ENCODE measurements at places on chromosomes 12 and 14.

GRCh38 chr12:132630672-132631071 lies 12.1 kb downstream of the P2RX2 start:
- DNase-seq = no peak

- DNase-seq = no peak
Measured at GRCh38 chr12:10455766-10456165, 2.6 kb upstream of the KLRC1 start.

- no peak for DNase-seq
Measured at GRCh38 chr12:119204131-119204530, 25.4 kb downstream of the HSPB8 start.

GRCh38 chr12:58727521-58727920 lies 192.8 kb downstream of the LRIG3 start:
- DNase-seq = no peak

DNA sequence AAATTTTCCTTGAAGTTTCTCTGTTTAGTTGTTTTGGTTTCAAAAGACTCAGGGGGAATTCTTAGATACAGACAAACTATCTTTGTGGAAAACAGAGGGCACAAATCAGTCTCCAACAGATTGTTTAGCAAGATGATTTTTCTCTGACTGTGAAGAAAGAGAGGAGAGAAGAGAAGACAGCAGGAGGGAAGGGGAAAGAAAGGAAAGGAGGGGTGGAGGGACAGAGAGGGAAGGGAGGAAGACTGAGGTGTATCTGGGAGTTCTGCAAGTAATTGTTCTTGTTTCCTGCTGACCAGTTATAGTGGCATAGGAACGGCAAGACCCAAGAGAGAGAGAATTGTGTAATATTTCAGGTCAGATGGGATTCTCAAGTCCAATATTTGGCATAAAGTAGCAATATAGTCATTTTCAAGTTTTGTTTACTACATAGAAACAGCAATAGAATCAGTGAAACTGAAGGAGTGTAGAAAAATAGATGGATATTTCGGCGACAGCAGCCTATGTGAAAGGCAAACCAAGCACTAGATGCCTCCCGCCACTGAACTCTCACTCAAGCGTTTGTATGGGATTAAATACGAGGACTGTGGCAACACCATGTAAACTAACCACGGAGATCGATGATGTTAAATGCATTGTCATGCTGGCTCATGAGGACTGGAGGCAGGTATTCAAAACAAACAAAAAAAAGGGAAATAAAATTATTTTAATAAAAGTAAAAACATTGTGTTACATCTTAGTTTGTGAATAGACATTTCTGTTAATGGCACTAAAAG lies 342.5 kb downstream of the SLC16A7 start:
- DNase-seq = no peak

- DNase-seq = no peak
Measured at GRCh38 chr12:22480016-22480415, 64.3 kb downstream of the C2CD5 start.

DNA sequence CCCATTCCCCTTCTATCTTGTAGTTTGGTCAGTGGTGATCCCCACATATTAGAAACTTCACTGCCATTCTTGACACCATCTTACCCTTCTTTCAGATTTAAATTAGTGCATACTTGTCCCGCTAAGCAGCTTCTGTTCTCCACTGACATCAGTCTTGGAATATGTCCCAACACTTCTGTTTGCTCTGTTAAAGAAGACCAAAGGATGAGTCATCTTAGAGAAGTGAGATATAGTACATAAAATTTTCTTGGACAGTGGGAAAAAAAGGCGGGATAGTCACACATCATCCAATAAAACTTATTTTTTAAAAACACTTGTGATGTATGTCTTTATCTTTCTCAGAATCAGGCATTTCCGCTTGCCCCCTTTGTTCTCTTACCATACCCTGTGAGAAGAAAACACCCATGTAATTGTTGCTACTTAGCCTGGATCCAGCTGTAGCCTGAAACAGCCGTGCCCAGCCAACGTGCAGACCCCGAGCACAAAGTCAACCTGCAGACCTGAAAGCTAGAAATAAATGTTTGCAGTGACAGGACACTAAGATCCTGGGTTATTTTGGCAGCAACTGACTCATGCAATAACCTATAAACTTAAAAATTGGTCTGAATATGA lies 100.1 kb upstream of the PDE3A start:
- no peak for DNase-seq

DNA sequence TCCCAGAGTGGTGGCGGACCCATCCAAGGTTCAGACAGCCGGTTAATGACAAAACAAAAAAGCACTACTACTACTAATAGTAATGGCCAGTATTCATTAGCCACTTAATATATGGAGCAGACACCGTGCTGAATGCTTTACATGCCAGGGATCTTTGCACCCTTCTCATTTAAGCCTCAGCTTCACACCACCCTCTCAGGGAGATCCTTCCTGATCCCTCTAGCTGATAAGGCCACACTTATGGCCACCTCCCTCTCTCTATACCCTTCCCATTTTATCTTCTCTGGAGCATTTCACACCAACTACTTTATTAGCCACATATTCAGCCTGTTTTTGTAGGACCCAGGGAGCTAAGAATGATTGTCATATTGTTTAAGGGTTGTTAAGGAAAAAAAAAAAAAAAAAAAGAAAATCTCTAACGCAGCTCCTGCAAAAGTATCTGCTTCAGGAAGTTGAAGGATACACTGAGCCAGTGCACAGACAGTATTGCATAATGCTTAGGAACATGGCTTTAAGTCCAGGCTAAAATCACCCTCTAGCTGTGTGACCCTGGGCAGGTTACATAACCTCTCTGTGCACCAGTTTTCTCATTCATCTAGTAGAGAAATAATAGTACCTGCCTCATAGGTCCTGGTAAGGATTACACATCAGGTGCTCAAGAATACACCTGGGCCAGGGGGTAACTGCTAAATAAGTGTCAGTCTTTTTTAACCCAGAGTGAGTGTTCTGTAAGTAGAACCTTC lies 29.4 kb downstream of the NUAK1 start:
- no peak for DNase-seq

GRCh38 chr12:26872625-26873024 lies 39.6 kb upstream of the ITPR2 start:
- no peak for DNase-seq

DNA sequence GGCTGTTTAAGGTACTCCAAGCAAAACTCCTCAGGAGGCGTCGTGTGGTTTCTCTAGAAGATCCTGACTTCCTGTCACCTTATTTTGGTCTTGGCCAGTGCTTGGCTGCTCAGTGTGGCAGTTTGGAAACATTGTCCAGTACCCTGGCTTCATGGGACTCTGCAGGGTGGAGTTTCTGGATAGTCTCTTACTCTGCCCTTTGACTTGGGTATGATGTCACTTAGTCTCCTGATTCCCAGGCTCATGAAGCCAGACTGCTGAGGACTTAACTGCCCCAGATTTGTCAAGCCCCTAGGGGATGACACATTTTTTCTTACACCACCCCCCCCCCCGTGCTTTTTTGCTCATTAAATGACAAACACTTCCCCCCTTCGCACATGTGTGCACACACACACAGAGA lies 82.7 kb downstream of the ADCK1 start:
- no peak for DNase-seq

DNA sequence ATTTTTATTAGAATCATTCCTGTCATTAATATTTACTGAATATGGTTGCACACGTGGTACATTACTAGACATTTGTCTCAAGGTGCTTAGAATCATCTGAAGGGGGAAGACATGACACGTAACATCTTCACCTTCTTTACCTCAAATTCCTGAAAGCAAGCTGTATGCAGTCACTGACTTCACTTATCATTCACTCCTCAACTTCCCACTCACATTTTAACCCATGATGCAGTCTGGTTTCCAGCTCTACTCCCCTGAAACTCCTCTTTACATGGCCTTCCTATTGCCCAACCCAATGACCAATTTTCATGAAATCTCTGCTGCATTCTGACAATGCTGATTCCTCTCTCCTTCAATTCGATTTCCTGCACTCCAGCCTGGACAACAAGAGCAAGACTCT lies 5.8 kb upstream of the PSMC6 start:
- DNase-seq = no peak

- no peak for DNase-seq
Measured at GRCh38 chr14:87916103-87916885, 76.7 kb downstream of the GALC start.

DNA sequence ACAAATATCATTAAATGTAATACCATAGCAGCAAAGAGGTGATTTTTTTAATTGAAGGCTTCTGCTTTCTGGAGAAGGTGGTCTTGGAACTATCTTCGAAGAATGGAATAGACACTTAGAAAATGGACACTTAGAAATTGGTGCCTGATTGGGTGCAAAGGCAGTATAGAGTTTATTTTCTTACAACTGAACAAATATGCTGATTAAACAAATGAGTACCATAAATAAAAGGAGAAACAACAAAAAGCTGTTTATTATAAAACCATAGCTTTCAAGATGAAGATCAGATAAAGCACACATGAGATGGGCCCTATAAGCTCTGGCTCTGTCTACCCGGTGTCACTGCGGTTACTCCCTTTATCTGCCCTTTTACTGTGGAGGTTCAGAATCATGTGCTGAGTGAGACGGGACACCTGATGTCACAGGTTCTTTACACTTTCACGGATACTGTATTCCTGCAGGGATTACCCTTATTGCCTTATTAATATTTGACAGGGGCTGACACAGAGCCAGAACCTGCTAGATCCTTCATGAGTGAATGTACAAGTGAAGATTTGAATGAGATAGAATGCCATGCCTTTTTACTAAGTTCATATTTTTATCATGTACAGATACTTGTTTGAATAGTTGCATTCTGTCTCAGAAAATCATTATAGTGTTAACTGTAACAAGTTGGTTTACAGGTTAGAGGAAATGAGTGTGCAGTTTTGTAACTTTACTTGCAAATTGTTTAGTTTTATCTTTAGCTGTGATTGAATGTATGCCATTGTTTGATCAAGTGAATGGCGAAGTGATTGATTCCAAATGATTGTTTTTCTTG lies 477.5 kb upstream of the RGS6 start:
- DNase-seq = no peak

- DNase-seq = no peak
Measured at GRCh38 chr12:95545731-95546490, 5.4 kb downstream of the USP44 start.

- no peak for DNase-seq
Measured at GRCh38 chr14:23076785-23077408, 18.0 kb downstream of the ACIN1 start.

GRCh38 chr14:69088586-69088985 lies 64.3 kb downstream of the DCAF5 start:
- DNase-seq = no peak

DNA sequence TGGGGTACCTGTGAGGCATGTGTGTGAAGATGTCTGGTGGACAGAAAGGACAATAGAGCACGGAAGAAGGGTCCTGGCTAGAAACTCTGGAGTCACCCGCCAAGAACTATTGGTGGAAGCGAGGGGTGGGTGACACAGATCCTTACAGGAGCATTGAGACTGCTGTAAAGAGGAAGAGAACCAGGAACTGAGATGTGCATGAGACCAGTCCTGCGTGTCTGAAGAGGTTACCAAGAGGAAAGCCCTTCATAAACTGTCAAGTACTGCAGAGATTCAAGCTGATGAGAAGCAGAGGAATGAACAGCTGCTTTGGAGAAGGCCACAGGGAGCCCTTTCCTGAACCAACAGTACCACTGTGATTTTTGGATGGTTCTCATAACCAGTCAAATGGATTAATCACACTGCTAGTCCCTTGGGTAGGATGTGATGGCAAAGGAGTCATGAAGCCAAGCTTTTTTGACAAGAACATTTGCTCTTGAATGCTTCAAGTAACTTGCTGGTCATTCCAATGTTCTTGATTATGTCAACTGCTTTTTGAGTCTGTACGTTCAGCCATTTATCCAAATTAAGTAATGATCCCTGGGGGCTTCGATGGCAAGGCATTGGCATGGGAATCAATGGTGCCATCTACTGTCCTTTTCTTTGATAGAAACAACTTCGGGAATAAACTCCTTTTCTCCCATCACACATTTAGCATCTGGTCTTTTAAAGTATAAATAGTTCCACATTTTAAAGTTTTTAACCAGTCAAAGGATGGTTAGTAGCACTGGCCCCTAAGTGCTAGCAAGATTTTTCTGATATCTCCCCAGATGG lies 42.9 kb downstream of the GPR135 start:
- no peak for DNase-seq

GRCh38 chr14:53126731-53127130 lies 26.4 kb downstream of the DDHD1 start:
- no peak for DNase-seq

DNA sequence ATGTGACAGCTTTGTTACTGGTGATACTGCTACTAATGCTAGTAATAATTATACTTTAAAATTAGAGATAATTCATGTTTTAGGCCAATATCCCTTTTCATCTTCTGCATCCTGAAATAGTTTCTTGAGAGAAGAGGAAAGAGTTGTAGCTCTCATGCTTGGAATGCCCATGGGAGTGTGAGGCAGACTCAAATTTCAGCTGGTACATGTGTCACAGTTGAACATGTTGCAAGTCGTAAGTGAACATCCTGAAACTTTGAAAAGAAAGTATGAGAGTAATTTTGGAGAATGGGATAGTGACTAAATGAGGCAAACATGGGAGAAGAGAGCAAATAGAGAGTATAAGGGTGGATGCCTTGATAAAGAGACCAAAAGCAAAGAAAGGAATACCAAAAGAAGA lies 168.0 kb downstream of the TMTC3 start:
- no peak for DNase-seq

DNA sequence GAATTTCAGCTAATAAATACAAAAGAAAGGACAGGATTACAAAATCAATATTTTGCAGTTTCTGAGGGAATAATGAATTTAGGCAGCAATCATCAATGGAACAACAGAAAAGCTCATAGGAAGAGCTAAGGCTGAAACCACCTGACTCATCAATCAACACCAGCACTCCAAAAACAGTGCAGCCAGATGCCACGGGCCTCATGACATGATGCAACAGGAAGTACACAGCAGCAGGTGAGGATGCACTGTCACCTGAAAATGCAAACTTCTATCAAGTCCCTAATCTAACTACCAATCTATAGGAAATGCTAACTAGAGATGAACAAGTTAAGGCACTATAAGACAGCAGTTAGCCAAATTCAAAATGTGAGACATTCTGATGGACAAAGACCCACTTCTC lies 21.7 kb downstream of the GNS start:
- no peak for DNase-seq

GRCh38 chr14:94517248-94517640 lies 8.0 kb upstream of the SERPINA12 start:
- no peak for DNase-seq

- no peak for DNase-seq
Measured at GRCh38 chr14:67623114-67623513, 3.4 kb downstream of the ARG2 start.

GRCh38 chr14:24362241-24362960 lies 5.6 kb upstream of the NFATC4 start:
- no peak for DNase-seq

DNA sequence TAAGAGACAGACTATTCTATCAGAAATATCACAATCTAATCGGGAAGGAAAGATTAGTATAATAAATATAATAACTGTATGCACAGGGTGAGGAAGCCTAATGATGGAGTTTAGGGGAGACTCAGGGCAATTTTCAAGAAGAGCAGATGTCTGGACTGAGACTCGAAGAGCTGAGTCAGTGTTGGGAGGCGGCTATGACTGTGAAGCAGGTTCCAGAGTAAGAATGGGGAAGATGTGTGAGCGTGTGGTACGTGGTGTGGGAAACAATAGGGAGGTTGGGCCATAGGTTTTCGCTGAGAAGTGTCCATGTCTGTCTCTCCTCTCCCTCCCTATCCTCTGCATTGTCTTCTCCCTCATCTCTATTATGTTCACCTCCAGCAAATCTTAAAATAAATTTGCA lies 85.6 kb downstream of the LMO3 start:
- no peak for DNase-seq
